ENCODE measurements at places on chromosomes 4 and X.
A peak's percentile ranks its signal among the peaks of the same experiment; 100 is the strongest.

- DNase-seq = peak; percentile 6
Observed at GRCh38 chrX:40544343-40545266, 36.2 kb upstream of the ATP6AP2 start.

DNA sequence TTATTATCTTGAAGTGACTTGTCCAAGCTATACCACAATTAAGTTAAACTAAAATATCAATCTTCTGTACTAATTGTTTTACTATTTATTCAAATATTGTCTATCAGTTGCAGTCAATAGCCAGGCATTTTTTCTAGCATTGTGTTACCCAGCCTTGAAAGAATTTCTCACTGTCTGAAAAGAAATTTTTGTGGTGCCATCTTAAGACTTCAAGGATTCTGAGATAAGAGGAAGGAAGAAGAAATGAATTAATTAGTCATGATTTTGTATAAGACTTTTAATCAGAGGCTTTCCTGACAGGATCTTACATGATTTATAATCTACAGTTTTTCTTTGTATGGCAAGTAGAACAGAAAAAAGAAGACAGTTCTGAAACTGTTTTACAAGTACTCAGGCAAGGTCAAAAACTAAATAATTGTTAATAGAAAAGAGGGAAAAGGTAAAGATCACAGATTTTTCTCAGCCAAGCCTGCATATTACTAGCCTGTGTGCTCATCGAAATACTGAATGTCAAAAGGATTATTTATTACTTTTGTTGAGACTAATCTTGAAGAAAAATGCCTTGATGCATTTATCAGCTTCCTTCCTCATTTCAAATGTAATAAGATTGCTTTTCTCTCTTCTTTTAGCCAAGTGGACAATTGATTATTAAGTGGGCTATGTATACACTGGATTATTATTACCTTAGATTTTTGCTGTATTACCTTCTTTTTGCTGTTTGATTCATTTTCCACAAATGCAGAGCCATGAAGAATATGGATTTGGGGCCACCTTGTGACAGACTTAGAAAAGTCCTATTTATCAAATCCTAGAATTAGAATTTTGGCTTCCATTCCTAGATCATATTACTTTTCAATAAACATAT is 53.8 kb downstream of the CXCL1 start:
- peak; percentile 20 for DNase-seq

GRCh38 chr4:77817304-77818072 is 1.7 kb downstream of the CNOT6L start:
- no peak for DNase-seq

- no peak for DNase-seq
Observed at GRCh38 chr4:16187455-16187854, 38.8 kb downstream of the TAPT1 start.

- DNase-seq = no peak
Observed at GRCh38 chr4:176601124-176601523, 191.6 kb downstream of the VEGFC start.
